ENCODE measurements at places on chromosomes 12 and 14.
A peak's percentile ranks its signal among the peaks of the same experiment; 100 is the strongest.

DNA sequence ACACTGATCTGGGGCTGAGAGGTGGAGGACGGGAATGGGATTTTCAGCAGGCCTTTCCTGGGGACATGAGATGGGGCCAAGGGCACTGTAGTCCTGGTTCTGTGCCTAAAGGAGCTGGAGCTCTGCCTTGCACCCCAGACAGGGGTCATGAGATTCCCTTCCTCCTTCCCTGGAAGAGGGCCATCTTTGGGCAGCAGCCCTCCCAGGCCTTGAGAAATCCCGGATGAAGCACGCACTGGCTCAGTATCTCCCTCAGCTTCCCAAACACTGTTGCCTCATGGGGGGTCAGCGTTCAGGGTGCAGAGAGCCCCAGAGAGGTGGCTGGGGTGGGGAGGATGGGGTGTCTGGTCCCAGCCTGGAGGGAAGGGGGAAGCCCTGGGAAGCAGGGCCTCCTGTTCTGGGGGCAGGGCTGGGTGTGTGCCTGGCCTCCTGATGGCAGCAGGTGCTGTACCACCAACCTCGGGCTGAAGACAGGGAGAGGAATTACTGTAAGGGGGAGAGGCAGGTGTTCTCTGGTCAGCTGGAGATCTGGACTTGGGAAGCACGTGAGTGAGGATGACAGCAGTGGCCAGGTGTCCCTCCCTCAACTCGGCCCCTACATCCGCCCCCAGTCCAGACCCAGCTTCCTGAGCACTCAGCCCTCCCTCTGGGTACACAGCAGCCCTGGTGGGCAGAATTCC lies 8.4 kb upstream of the NR4A1 start:
- no peak for DNase-seq

- no peak for DNase-seq
These were observed 564.0 kb downstream of the CCER1 start for GRCh38 chr12:90390947-90391346.

DNA sequence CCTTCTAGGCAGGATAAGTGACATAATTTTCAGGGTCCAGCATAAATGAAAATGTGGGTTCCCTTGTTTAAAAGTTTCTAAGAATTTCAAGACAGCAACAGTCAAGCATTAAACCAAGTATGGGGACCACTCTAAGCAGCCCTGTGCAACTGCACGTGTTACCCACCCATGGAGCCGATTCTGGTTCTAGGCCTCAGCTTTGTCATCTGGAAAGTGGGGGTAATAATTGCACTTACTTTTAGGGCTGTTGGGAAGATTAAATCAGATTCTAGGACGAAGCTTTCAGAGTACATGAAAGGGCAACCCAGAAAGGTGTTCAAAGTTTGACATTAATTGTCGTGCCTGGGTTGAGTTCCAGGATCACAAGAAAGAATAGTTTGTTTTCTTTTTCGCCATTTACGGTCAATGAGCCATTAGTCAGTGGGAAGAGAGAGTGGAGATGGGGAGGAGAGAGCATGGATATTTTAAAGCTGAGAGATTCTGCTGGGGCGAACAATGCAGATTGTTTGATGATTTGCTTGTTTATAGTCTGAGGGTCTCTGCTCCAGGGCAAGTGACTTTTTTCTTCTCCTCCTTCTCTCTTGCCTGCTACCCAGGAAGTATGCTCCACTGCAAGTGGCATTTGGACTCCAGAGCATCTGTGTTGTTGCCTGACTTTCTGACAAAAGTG lies 10.7 kb upstream of the PPFIBP1 start:
- no peak for DNase-seq

DNA sequence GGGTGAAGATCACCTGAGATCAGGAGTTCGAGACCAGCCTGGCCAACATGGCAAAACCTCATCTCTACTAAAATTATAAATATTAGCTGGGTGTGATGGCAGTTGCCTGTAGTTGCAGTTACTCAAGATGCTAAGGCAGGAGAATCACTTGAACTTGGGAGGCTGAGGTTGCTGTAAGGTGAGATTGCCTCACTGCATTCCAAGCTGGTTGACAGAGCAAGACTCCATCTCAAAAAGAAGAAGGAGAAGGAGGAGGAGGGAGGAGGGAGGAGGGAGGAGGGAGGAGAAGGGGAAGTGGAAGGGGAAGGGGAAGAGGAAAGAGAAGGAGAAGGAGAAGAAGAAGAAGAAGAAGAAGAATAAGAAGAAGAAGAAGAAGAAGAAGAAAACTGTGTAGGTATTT lies 17.0 kb downstream of the RNASE10 start:
- DNase-seq: no peak

DNA sequence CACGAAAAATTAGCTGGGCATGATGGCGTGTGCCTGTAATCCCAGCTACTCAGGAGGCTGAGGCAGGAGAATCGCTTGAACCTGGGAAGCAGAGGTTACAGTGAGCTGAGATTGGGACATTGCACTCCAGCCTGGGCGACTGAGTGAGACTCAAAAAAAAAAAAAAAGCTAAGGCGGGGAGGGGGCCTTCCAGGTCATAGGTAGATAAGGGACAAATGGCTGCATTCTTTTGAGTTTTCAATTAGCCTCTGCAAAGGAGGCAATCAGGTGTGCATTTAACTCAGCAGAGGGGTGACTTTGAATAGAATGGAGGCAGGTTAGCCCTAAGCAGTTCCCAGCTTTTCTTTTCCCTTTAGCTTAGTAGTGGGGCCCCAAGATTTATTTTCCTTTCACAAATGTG lies 743 bp upstream of the AACS start:
- DNase-seq: no peak

DNA sequence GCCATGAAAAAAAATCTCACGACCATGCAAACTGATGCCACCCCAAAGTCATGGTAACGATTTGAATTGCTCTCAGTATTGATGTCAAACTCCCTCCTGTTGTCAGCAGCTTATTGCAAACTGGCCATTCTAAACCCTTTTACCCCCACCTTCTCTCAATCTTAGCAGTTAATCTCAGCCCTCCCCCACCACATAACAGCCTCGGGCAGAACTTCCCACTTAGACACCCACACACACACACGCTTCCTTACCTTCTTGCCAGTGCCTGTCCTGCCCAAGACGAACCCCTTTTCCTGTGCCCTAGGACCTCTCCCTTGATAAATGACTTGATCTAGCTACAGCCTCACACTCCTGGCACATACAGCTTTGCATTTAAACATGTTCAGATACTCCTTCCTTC lies 56.6 kb downstream of the GPATCH2L start:
- no peak for DNase-seq

- no peak for DNase-seq
These were observed 65.2 kb downstream of the PAPOLA start for GRCh38 chr14:96567289-96567899.

GRCh38 chr12:21656905-21657325 lies 727 bp downstream of the LDHB start:
- DNase-seq: peak; percentile 62

GRCh38 chr14:72169521-72169920 lies 237.3 kb downstream of the RGS6 start:
- no peak for DNase-seq

- DNase-seq: no peak
These were observed 80.3 kb downstream of the NKX2-1 start for GRCh38 chr14:36439766-36440165.

DNA sequence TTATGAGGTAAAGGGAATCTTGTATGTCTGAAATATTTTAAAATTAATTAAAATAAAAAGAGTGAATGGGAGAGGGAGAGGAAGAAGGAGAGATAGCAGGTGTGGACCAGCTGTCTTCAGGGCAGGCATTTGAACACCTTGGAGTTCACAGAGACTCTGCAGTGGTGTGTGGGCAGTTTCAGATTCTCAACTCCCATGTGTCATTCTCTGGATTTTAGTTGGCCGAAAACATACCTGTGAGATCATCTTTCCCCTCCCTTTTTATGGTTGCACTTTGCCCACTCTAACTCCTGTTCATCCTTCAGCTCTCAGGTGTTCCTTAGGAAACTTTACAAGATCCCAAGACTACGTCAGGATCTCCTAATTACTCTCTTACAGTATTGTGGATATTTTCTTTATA lies 108.1 kb downstream of the ERC1 start:
- DNase-seq: no peak

GRCh38 chr14:26974965-26975364 lies 377.1 kb upstream of the NOVA1 start:
- no peak for DNase-seq

DNA sequence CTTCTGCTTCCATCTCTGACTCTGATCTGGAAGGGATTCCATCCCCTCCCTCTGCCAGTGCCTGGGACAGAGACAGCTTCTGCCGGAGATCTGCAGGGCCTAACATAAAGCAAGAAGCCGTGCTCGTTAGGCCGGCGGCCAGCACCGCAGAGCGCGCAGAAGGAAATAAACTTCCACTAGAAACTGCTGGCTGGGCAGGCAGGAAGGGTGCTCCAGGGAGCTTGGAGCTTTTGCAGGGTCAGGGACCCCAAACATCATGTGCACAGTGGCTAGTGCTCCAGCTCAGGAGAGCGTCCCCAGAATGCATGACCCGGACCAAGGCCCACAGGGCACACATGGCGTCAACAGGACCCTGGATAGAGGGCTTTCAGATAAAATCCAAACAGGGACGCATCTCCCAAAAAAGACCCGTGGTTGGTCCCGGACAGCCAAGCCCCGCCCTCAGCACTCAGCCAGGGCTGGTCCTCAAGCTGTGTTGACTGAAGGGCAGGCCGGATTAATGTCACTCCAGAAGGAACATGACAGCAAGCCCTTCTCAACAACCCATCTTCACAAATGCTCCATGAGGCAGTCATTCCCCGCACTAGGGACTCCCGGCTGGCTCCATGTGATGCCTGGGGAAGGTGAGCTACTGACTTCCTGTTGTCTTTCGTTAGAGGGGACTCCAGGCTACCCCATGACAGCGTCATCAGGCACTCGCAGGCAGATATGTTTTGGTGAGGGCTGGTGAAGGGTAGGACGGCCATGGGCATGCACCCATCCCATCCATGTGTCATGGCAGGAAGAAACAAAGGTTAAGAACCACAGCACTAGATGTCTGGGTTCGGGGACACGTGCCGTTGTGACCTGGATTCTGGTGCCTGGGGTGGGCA lies 121.5 kb downstream of the CALM1 start:
- no peak for DNase-seq

GRCh38 chr12:659090-659683 lies 4.1 kb downstream of the NINJ2 start:
- no peak for DNase-seq

DNA sequence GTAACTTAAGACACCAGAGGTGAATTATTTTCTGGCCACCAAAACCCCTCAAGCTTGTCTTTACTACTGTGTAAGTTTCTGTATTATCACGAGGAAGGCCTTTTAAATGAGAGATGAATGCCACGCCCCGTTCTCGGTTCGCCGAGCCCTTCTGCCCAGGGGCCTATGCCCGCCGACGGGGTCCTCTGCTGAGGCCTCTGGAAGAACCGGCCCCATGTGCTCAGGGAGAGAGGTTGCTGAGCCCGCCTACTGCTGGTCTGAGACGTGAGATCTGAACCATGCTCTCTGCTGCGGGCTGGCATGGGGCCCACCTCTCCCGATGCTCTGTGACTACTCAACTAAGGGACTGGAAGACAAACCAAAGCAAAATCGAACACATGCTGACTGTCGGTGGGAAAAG lies 21.0 kb downstream of the AMN start:
- DNase-seq: no peak

DNA sequence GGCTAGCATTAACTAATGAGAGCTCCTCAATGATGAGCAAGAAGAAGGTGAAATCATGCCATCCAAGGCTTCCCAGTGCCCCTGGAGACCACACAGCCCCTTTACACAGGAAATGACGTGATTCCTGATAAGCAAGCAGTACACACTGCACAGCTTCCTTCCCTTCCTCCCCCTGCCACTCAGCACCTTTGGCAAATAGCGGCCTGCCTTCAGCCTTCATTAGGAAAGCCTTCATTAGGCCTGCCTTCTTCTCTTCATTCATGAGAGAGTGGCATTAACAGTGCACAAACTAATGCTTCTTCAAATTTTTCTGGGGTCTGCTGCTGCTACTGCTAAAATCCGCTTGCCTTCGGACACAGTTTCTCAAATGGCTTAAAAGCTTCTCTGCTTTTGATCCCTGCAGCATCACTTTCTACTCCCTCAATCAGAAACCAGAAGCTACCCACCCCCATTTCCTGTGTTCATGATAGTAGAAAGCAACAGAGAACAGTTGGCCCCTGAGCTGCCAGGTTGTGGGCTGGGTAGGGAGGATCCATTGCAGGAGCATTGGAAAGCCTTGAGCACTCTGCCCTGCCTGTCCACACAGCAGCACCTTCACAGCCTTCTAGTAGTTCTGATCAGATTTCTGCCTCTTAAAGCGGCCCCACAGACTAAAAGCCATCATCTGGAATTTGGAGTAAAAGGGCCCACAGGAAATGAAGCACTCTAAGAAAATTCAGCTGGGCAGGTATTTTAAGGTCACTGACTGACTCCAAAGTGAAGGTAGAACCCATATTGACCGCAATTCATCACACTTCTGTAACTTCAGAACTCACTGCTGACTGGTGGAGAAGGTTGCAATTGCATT lies 103.8 kb upstream of the ETV6 start:
- no peak for DNase-seq

DNA sequence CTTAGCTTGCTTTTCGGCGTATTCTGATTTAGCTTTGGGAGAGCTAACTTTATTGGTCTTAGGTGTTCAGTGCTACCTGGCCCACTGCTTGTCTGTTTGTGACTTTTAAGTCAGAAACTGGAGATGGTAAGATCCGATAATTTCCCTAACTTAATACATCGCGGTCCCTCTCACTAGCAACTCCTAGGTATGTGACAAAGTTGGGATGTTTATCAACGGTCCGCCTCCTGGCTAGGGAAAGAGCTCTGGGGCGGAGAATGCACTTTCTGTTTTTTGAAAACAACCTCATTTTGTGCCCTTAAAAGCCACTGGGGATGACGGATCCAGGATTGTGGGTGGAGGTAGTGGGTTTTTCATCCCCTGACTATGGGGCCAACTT lies 1.2 kb downstream of the CDKN1B start:
- no peak for DNase-seq

GRCh38 chr12:13039328-13039956 lies 4.7 kb upstream of the FAM234B start:
- no peak for DNase-seq

DNA sequence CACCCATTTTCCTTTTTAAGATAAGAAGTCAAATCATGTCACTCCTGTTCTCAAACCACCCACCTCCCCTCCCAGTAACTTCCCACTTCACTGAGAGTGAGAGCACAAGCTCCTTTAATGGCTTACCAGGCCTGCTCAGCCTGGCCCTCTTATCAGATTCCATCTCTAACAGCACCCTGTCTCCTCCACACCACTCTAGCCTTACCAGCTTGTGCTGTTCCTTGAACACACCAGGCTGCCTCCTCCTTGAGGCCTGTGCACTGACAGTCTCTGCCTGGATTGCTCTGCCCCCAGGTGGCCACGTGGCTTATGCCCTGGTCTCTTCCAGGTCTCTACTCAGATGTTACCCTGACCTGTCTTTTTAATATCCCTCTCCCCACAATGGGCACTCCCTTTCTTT lies 40.1 kb upstream of the EVL start:
- no peak for DNase-seq

Data from occipital lobe (tissue), 3 donors.